Cardiac septum (tissue), 1 donor: ENCODE measurements at places on chromosomes 4 and X. TPM values are rescaled to one million over a fixed set of nuclear protein-coding genes. Genes with fewer than 3 reads are reported as not detected.

- DNase-seq: no peak
Observed at GRCh38 chr4:39713691-39714090, 15.8 kb downstream of the UBE2K start.

GRCh38 chr4:1610791-1611500 lies 73.2 kb downstream of the FAM53A start:
- DNase-seq: no peak

- no peak for DNase-seq
Observed at GRCh38 chrX:38571058-38571457, 9.7 kb downstream of the TSPAN7 start.

DNA sequence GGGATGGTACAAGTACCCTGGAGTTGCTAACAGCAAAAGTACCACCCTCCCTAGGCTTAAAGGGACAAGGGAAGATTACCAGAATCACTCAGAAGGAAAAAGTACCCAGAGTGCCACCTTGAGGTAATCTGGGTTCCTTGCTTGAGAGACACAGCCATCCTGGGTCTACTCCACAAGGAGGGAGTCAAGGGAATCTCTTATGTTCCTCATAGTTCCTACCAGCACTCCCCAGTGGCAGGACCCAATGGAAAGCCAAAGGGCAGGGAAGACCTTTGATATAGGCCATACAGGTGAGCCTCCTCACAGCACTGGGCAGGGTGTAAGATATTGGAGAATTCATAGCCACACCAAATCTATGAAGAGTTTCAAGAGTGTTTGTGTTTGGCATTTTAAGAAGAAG lies 5.7 kb downstream of the IL2 start:
- DNase-seq: no peak

- DNase-seq: no peak
Observed at GRCh38 chr4:139851133-139851532, 185.5 kb downstream of the MGST2 start.

UGT2B11 gene
- total RNA-seq: not detected

CFAP99 gene
- not detected for total RNA-seq

NLGN3 gene
- total RNA-seq: 0.67 TPM

PABPC1L2A gene
- not detected for total RNA-seq
